HS-27A (cell line): ENCODE measurements at places on chromosomes 16 and 17.

DNA sequence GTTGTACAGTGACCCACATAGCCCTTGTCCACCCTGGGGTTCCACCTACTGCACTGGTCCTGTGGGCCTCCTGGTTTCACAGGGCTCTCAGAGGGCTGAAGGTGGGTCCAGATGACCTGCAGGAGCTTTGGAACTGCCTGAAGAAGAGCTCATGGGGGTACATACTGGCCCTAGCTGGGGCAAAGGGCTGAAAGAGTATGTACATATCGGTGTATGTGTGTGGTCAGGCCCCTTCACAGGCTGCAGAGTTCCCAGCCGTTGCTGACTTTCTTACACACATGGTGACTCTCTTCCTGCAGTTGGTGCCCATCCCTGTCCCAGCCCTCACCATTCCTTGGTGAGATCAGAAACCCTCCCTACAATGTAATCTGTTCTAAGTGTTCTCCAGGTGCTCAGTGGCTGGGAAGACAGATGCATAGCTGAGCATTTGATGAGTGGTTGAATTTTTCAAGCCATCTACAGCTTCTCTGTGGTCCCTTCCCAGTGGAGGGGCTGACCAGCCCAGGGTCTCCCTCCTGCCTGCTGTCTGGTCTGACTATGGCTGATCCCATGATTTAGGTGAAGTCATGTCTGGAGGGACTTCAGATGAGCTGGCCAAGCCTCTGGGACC is 2.4 kb upstream of the NFATC3 start:
- no peak for DNase-seq

DNA sequence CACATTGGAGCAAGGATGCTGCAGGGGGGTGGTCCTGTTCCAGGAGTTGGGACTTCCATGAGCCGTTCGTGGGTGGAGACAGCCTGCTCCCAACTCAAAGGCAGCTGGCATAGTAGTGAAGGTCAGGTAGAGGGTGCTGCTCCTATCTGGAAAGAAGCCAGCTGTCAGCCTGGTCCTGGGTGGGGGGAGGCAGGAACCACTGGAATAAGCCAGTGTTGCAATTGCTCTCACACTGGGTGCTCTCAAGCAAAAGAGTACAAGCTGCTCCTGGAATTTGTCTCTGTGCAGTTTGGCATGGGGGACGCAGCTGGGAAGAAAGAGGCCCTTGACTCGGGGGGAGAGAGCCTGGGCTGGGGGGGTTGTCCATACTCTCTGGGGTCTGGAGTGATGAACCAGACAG is 8.7 kb downstream of the CACNG5 start:
- no peak for DNase-seq

DNA sequence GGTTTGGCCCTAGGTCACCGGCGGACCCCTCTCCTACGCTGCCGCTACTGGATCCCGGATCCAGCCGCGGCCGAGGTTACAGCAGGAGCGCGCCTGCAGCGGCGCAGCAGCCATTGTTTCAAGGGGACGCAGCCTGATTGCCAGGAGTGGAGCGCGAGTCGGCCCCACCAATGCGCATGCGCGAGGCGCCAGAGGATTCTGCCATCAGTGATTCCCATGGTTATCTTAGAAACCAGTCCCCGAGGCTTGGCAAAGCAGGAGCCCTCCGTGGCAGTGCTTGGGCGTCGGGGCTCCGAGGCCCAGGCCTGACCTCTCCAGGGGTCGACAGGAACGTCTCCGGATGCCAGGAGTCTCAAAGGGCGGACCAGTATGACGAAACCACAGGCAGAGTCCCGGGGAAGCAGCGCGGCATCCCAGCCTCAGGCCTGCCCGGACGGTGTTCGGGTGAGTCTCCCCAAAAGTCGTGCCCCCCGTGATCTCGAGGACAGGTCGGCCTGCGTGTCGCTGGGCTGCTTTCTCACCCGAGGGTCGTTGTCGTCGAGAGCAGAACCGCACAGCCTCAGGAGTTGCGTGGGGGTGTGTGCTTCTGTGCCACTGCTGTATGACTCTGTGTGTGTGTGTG is 608.5 kb downstream of the KCNJ18 start:
- DNase-seq, result no peak

DNA sequence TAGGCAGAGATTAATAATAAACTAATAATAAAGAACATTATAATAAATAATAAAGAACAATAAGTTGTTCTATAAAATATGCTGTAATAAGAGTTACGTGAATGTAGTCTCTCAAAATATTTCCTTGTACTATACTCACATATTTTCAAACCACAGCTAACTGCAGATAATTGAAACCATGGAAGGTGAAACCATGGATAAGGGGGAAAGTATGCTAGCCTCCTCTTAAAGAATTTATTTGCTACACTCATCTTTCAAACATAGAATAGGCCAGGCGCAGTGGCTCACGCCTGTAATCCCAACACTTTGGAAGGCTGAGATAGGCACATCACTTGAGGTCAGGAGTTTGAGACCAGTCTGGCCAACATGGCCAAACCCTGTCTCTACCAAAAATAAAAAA is 18.5 kb downstream of the CYTH1 start:
- DNase-seq, result no peak

DNA sequence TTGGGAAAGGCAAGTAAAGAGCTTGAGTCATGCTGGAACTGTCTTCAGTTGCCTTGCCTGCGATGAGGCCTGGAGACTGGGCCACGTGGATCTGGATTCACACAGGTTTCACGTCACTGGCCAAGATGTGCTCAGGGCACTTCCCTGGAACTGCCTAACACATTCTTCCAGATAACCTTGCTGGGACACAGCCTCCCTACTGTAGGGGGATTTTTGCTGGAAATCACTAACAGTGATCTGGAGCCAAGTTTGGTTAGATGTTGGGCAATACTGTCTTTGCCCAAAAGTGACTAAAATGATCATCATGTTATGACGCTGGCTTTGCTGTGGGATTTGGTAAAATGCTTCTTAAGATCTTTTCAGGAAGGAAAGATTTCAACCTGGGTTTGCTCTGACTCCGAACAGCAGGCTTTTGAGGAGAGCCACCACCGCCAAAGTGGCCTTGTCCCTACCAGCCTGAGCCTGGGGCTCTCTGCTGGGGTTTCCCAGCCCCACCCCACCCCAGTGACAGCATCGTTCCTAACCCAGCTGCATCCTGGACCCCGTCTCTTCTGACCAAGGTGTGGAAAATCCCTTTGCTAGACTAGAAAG is 14.7 kb downstream of the C1QTNF1 start:
- no peak for DNase-seq
